Stimulated activated CD8-positive, alpha-beta memory T cell treated with anti-CD3 and anti-CD28 coated beads, Interleukin-15, amount 100 ng/mL, for 48 hours (primary cell): ENCODE measurements at places on chromosomes 2 and 18.

DNA sequence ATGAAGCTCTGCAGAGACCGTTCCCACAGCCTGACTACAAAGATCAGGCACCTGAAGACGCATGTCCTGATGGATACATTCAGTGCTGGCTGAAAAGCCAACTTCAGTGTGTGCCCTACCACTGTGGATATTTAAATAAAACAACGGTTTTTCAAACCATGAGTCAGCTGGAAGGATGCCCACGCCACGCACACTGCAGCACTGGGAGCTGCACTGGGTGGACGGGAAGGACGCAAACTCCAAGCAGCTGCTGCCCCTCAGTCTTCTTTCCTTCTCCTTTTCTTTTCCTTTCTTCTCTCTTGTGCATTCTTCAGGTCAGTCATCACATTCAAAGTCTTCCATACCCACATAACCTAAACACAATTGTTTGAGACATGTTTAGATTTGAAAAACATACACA, 7.9 kb downstream of the TMEM18 start:
- no peak for DNase-seq

DNA sequence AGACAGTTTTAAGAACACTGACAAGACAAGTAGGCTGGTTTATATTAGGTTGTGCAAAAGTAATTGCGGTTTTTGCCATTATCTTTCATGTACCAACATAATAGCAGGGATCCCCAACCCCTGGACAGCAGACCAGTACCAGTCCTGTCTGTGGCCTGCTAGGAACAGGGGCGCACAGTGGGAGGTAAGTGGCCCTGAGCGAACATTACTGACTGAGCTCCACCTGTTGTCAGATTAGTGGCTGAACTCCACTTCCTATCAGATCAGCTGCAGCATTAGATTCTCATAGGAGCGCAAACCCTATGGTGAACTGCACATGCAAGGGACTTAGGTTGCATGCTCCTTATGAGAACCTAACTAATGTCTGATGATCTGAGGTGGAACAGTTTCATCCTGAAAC, 921.9 kb downstream of the CCDC85A start:
- DNase-seq = no peak

DNA sequence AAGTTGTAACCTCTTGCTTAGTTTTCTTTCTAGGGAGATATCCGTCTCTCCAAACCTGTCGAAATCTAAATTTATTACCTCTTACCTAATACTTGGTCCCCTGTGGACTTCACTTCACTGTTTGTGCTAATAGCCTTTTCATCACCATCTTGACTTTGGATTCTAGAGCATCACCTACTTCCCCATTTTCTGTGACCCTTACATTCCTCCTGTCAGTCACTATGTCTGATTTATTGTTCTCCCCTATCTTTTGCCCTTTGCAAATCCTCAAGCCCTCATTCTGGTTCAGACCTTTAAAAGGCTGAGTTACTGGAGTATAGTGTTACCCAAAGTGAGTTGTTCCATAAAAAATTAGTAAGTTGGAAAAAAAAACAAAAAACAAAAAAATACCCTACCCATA, 7.5 kb downstream of the MYO1B start:
- no peak for DNase-seq

DNA sequence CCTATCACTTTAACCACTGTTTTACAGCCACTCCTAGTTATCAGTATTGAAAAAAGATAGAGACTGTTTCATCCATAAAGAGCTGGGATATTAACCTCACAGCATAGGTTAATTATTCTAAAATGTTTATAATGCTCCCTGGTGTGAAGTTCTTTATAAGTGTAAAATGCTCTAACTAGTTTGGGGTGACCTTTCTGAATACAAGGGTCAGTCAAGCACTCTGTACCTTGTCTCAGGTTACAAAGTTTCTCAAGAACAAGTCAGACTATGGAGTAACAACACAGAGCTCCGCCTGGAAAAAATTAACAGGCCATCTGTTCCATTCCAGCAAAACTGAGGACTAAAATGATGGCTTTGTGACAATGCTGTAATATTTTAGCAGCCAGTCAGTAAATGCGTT, 107.4 kb downstream of the NOL4 start:
- DNase-seq = no peak

GRCh38 chr2:20382965-20383810, 32.5 kb upstream of the PUM2 start:
- no peak for DNase-seq

DNA sequence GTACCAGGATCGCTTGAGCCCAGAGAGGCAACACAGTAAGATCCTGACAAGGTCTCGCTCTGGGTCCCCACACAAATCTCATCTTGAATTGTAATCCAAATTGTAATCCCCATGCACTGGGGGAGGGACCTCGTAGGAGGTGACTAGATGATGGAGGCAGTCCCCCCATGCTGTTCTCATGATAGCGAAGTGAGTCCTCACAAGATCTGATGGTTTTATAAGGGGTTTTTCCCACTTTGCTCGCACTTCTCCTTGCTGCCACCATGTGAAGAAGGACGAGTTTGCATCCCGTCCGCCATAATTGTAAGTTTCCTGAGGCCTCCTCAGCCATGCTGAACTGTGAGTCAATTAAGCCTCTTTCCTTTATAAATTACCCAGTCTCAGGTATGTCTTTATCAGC, 46.0 kb upstream of the SERTAD2 start:
- DNase-seq = peak; percentile 14

- no peak for DNase-seq
Observed at GRCh38 chr18:74638210-74638609, 40.5 kb downstream of the ZNF407 start.

- no peak for DNase-seq
Observed at GRCh38 chr18:52496426-52496825, 156.4 kb downstream of the DCC start.

DNA sequence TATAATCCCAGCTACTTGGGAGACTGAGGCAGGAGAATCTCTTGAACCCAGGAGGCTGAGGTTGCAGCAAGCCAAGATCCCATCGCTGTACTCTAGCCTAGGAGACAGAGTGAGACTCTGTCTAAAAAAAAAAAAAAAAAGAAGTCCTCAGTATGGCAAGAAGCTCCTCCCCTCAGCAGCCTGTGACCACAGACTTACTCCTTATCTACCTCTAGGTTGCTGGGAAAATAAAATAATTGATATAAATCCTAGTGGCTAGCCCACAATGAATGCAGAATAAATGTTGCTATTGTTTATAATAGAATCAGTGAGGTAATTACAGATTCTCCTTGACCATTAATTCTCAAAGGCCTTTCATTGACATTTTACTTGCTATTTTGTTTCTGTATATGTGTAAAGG, 70.6 kb downstream of the IRS1 start:
- DNase-seq = no peak

DNA sequence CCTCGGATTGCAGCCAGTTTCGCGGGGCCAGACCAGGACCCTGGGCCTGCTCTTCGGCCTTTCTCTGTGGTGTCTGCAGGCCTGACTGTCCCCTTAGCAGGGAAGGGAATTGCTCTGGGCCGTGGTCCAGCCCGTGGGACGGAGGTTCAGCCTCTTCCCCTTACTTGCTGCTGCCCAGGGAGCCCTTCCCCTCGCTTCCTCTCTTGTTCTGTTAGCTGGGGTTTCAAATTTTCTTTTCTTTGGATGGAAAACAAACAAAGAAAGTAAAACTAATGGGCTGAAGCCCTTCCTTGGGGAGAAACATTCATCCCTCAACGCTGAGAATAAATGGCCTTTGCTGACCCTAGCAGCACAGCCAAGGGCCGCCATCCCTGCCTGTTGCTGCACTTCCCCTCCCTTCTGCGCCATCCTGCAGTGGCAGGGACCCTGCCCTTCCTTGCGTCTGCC, 52.4 kb downstream of the ASAP2 start:
- no peak for DNase-seq

GRCh38 chr2:235811446-235812184, 317.8 kb downstream of the AGAP1 start:
- no peak for DNase-seq

DNA sequence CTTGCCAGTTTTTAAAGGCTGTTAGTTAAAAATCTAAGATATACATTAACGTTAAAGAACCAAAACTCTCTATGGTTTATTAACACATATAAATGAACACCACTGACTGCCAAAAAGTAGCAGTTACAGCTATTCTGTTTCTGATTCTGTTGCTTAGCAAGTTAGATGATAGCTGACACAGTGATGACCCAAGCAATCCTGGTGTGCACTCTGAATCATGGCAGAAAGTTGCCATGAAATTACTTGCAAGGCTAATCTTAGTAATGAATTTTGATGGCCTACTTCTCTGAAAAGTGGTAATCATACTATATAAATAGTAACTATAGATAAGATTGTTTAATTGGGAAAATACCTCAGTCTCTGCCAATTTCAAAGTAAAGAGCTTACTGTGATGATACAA, 57.7 kb downstream of the ROCK2 start:
- no peak for DNase-seq

GRCh38 chr2:181943411-181944124, 42.1 kb upstream of the PPP1R1C start:
- no peak for DNase-seq

- DNase-seq = no peak
Observed at GRCh38 chr2:18924386-18924785, 335.0 kb upstream of the NT5C1B start.

- DNase-seq = no peak
Observed at GRCh38 chr2:221448844-221449390, 123.2 kb downstream of the EPHA4 start.

DNA sequence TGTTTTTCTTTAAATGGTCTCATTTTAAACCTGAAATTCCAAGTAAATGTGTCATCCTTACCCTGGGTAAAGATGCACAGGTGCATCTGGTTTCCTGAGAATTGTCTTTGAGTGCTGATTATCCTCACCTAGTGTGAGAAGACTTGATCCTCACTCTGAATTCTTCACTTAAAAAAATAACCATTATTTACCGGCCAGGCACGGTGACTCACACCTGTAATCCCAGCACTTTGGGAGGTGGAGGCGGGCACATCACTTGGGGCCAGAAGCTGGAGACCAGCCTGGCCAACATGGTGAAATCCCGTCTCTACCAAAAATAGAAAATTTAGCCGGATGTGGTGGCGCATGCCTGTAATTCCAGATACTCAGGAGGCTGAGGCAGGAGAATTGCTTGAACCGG, 9.9 kb upstream of the WNT6 start:
- no peak for DNase-seq

- no peak for DNase-seq
Observed at GRCh38 chr2:199727306-199727705, 123.7 kb downstream of the FTCDNL1 start.

DNA sequence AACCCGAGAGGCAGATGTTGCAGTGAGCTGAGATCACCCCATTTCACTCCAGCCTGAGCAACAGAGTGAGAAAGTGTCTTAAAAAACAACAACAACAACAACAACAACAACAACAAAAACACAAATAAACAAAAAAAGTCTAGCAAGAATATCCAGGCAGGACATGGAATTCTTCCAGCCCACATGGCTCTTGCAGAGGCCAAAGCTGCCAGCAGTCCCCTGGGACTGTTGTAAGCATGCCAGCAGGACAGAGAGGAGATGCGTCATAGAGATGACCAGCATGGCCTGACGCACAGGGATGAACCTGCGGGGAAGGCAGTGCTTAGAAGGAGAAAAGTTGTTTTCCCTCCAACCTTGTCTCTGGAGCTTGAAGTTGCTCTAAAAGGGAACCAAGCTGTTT, 182.3 kb upstream of the PGAP1 start:
- DNase-seq = no peak

DNA sequence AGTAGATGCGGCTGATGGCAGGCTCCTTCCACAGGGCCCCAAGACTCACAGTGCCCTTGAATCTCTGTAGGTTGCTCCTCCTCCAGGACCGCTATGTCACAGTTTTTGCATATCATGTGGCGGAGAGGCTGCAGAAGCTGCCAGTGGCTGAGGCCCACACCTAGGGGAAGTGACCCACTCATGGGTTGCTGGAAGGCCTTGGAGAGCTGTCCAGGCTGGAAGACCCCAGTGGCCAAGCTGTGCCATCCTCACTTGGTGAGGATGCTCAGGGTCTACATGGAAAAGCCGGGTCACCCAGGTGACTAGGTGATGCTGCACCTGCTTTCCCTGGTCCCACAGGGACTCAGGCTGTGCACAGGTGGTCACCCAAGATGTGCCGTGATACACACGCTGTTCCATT, 90.6 kb downstream of the SEPTIN10 start:
- no peak for DNase-seq

GRCh38 chr2:147250652-147251356, 594.0 kb upstream of the ACVR2A start:
- DNase-seq = no peak

DNA sequence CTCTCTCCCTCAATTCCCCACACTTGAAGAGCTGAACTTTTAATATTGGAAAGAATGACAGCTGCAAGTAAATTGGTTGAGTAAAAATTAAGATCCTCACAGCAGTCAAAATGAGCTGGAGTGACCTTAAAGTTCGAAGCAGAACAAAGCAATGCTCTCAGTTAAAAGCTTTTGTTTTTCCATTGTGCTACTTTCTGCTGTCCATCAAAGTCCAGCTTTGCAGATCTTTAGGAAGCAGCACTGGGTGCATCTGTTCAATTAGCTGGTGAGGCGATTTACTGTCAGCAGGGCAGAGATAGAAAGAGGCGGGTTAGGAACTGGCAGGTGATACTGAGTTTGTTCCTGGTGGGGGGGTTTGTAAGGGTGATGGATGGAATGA, 834.8 kb downstream of the CPS1 start:
- no peak for DNase-seq

DNA sequence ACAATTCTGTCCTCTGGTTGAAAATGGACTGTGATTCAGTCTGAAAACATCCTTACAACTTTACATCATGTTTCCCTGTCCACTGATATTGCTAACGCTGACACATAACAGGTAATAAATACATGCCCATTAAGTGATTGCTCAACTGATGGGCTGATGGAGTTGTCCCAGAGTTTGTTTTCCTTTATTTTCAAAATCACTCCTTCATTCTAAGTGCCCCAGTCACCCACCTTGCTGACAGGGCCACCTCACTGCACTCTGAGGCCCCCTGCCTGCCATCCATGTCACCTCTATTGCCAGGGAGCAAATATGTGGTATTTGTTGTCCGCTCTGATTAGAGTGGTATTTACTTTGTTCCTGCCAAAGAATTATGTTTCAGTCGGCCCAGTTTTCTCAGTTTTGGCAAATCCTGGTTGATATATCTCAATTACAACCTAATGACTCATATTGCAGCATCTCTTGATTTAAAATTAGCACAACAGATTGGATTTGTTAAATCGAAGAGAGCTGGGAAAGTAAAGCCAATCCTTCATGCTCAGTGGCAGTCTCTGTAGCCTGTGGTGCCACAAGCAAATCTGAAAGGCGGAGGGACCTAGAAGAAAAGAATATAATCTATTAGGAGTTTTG, 105.1 kb downstream of the RDH14 start:
- DNase-seq = no peak

DNA sequence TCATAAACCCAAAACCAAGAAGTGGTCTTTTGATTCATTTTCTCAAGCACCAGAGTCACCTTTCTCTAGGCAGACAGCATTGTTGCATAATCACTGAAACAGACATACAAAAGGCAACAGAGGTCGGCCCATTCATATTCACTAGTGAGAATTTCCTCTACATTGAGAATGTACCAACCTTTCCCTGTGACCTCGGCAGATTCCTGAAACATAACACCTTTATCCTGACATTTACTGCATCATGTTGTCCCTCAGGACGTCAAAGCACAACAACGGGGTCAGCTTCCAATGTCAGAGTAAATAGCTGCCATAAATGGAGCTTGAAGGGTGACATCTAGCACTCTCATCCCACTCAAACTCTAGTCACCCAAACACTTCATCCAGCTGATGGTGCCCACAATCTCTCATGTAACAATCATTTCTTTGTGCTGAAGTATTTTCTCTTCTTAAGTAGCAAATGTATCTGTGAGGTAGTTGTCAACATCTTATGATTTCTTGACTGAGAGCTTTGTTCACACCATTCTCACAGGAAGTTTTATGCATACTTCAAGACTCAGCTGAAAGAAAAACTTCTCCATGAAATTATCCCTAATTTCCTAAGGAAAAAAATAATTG, 802.6 kb upstream of the CHAC2 start:
- DNase-seq = no peak
